ENCODE measurements at places on chromosomes 3 and 15. TPM values are rescaled to one million over a fixed set of nuclear protein-coding genes. Genes with fewer than 3 reads are reported as not detected.

KLF13 gene
- 231 TPM for total RNA-seq

IMPG2 gene
- 0.24 TPM for total RNA-seq

- H3K4me1 ChIP-seq = no peaks in the 10 kb centered on the region
- H3K4me3 ChIP-seq = no peak overlapping the region
- no peaks in the 10 kb centered on the region for H3K36me3 ChIP-seq
- H3K27me3 ChIP-seq = no peaks in the 10 kb centered on the region
- no peak overlapping the region for H3K27ac ChIP-seq
- DNase-seq = no peak
Measured at GRCh38 chr3:165817160-165817709, 20.0 kb downstream of the BCHE start.

- no peak overlapping the region for H3K27ac ChIP-seq
- H3K27me3 ChIP-seq = no peaks in the 10 kb centered on the region
- H3K4me3 ChIP-seq = no peak overlapping the region
- no peaks in the 10 kb centered on the region for H3K36me3 ChIP-seq
- DNase-seq = no peak
Measured at GRCh38 chr3:58035524-58036255, 27.5 kb downstream of the FLNB start.

NEDD4 gene
- total RNA-seq = 16.2 TPM

ATP13A5 gene
- 8.9 TPM for total RNA-seq

- no peak for DNase-seq
- no peaks in the 10 kb centered on the region for H3K27me3 ChIP-seq
- peaks cover 71% of the 10 kb centered on the region for H3K4me1 ChIP-seq
- peak overlapping the region; percentile 90 for H3K27ac ChIP-seq
- H3K36me3 ChIP-seq = no peaks in the 10 kb centered on the region
Measured at GRCh38 chr3:42544492-42545283, 37.1 kb downstream of the SEC22C start.

DNA sequence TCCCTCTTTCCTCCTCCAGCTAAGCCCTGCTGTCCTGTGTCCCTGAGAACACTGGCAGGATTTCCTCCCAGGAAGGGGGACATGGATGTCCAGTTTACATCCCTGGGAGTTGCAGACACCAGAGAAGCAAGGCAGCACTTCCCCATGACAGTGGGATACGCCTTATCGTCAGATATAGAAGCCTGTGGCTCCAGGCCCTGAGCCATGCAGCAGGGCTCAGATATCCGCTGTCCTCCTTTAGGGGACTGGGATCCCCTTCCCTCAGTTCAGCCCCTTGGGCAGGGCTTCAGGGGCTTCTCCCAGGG is 16.4 kb downstream of the CORO2B start:
- no peak for DNase-seq
- no peaks in the 10 kb centered on the region for H3K36me3 ChIP-seq
- H3K4me3 ChIP-seq = no peak overlapping the region
- peak overlapping the region; percentile 64 for H3K27ac ChIP-seq

DNA sequence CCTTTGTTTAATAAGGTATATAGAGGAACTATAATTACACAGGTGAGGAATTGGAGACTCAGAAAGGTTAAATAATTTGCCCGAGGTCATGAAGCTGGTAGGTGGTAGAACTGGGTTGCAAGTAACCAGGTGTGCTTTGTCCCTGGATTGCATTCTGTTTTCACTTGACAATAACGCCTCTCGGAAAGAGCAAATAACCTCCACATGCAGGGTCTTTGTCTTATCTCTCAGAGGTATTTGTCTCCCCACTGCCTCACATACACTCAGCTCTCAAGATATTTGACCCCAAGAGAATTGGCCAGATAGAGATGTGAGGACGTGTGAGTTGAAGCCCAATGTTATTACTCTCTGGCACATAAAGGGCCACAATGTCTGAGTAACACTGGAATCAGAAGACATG is 320.9 kb upstream of the ONECUT1 start:
- H3K27me3 ChIP-seq = no peaks in the 10 kb centered on the region
- no peak overlapping the region for H3K4me3 ChIP-seq
- H3K36me3 ChIP-seq = no peaks in the 10 kb centered on the region
- H3K4me1 ChIP-seq = no peaks in the 10 kb centered on the region
- no peak overlapping the region for H3K27ac ChIP-seq

TAMM41 gene
- total RNA-seq = 38.8 TPM

CLDN18 gene
- 673 TPM for total RNA-seq

PRTG gene
- total RNA-seq = 15.7 TPM

GRCh38 chr3:140610544-140610943 is 67.3 kb upstream of the TRIM42 start:
- no peak overlapping the region for H3K4me3 ChIP-seq
- no peak overlapping the region for H3K27ac ChIP-seq
- DNase-seq = no peak
- no peaks in the 10 kb centered on the region for H3K4me1 ChIP-seq

ERC2 gene
- 1.2 TPM for total RNA-seq

DNA sequence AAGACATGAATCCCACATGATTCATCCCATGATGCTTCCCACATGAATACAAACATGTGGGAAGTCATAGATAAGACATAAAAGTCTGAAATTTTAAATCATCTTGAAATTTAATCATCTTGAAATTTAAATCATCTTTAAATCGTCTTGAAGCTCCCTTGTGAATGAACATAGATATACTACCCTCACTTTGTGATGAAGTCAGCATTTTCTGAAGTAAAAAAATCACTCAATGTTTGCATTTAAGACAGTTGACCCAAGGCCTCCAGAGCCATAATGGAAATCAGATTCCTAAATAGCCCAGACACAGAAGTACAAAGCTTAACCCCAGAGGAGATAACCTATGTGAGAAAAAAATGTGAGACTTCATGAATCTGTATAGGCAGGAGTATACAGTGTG is 279.4 kb downstream of the ZBBX start:
- no peak overlapping the region for H3K27ac ChIP-seq
- H3K4me1 ChIP-seq = no peaks in the 10 kb centered on the region
- DNase-seq = no peak
- no peak overlapping the region for H3K4me3 ChIP-seq
- no peaks in the 10 kb centered on the region for H3K27me3 ChIP-seq

- no peaks in the 10 kb centered on the region for H3K27me3 ChIP-seq
- H3K4me3 ChIP-seq = no peak overlapping the region
- no peak overlapping the region for H3K27ac ChIP-seq
- H3K36me3 ChIP-seq = no peaks in the 10 kb centered on the region
Measured at GRCh38 chr3:192188218-192188835, 539.0 kb downstream of the FGF12 start.

GRCh38 chr3:25169151-25169550 is 258.9 kb upstream of the RARB start:
- no peak overlapping the region for H3K4me3 ChIP-seq
- DNase-seq = no peak
- no peaks in the 10 kb centered on the region for H3K4me1 ChIP-seq
- no peaks in the 10 kb centered on the region for H3K36me3 ChIP-seq
- H3K27ac ChIP-seq = no peak overlapping the region

DNA sequence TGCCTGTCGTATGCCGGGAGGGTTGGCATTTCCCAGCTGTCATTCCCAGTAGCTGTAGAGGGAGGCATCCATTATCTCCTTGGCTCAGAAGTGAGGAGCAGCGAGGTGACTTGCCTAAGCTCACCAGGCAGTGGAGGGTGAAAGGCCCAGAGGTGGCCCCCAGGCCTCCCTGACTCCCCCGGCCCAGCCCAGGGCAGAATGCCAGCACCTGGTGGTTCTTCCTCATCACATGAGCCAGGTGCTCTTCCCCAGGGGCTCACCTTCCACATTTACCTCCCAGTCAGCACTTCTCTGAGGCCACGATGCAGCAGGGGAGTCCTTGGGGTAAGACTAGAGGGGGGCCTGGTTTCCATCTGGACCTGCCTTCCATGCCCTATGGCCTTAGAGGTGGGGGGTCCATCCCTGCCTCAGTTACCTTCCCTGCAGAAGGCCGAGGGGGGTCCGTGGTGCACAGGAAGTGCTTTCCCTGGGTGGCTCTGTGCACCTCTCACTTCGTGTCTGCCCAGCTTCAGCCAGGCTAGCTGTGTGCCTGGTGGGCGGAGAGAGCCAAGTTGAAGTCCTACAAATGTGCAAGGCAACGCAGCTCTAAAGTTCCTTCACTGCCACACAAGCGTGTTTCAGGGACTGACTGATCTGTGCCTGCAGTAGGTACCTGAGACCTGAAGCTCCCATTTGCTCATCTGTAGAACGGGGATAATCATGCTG is 70.3 kb upstream of the PLXNA1 start:
- H3K36me3 ChIP-seq = no peaks in the 10 kb centered on the region
- no peak for DNase-seq
- peaks cover 22% of the 10 kb centered on the region for H3K4me1 ChIP-seq

SERINC4 gene
- not detected for total RNA-seq

GRCh38 chr3:11379238-11379823 is 107.1 kb downstream of the ATG7 start:
- H3K4me1 ChIP-seq = peaks cover 12% of the 10 kb centered on the region
- peak overlapping the region; percentile 31 for H3K27ac ChIP-seq
- no peaks in the 10 kb centered on the region for H3K27me3 ChIP-seq
- H3K4me3 ChIP-seq = no peak overlapping the region

GRCh38 chr3:128863560-128863959 is 15.9 kb upstream of the ACAD9 start:
- H3K27ac ChIP-seq = no peak overlapping the region
- no peak overlapping the region for H3K4me3 ChIP-seq
- H3K27me3 ChIP-seq = no peaks in the 10 kb centered on the region
- no peaks in the 10 kb centered on the region for H3K36me3 ChIP-seq
- H3K4me1 ChIP-seq = peaks cover 9% of the 10 kb centered on the region

DNA sequence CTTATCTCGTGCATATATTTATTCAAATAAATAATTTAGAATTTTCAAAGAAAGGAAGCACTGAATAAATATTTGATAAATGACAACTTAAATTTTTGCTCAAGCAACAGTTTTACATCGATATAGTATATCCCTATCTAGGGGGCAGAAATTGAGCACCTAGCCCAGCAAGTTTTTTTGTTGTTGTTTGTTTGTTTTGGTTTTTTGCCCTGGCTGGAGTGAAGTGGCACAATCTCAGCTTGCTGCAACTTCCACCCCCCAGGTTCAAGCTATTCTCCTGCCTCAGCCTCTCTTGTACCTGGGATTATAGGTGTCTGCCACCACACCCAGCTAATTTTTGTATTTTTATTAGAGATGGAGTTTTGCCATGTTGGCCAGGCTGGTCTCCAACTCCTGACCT is 42.4 kb downstream of the OIP5 start:
- H3K27me3 ChIP-seq = no peaks in the 10 kb centered on the region
- no peak overlapping the region for H3K27ac ChIP-seq
- no peak overlapping the region for H3K4me3 ChIP-seq
- no peak for DNase-seq
- H3K4me1 ChIP-seq = peaks cover 33% of the 10 kb centered on the region

DNA sequence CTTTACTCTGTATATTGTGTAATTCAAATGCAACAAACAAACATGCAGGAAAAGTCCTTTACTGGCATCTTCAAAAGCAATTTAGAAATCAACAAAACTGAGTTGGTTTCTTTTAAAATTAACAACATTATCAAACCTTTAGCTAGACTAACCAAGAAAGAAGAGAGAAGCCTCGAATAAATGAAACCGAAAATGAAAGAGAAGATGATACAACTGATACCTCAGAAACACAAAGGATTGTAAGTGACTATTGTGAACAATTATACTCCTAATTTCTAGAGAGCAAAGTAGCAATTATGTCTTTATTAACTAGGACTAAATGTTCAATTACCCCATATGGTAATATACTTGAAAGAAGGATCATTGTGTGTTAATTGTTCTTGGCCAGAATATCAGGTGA is 49.2 kb upstream of the P3H2 start:
- no peaks in the 10 kb centered on the region for H3K4me1 ChIP-seq
- H3K27me3 ChIP-seq = no peaks in the 10 kb centered on the region
- no peak for DNase-seq
- H3K4me3 ChIP-seq = no peak overlapping the region
- no peak overlapping the region for H3K27ac ChIP-seq

COL6A5 gene
- 4.0 TPM for total RNA-seq

GRCh38 chr15:65094294-65094995 is 17.9 kb downstream of the KBTBD13 start:
- peaks cover 8% of the 10 kb centered on the region for H3K36me3 ChIP-seq
- no peaks in the 10 kb centered on the region for H3K27me3 ChIP-seq
- no peak for DNase-seq
- H3K4me1 ChIP-seq = peaks cover 3% of the 10 kb centered on the region
- H3K27ac ChIP-seq = no peak overlapping the region

DNA sequence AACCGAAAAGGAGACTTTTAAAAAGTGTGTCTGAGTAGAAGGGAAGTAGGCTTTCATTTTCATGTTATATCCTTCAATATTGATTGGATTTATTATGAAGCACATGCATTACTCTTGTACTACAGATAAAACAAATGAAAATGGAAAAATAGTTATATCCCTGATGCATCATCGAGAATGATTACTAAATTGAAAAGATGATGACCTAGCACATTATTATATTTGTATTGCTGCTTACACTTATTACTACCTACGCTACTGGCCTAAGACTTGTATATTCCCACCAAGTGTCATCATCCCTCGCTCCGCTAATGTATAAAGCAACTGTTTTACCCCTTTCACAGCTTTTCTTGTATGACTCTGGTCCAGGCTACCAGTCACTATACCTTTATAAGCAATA is 922.4 kb downstream of the DIPK2A start:
- H3K27ac ChIP-seq = no peak overlapping the region
- H3K4me1 ChIP-seq = no peaks in the 10 kb centered on the region
- no peak overlapping the region for H3K4me3 ChIP-seq
- H3K36me3 ChIP-seq = no peaks in the 10 kb centered on the region

DNA sequence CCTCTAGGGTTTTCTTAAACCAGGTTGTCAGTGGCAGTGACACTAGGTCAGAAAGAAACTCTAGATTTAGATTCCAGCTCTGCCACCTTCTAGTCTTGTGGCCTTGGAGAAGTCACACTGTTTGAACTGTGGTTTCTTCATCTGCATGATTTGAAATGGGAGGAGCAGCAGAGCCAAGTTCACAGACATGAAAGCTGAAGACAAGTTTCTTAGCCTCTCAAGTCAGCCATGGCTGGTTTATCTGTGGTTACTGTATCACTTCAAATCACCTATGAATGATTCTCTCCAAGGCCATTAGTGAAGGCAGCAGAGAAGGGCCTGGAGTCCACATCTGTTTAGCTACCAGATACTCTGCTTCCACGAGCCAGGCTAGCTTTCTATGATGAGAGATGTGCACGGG is 15.6 kb downstream of the CLEC3B start:
- no peaks in the 10 kb centered on the region for H3K27me3 ChIP-seq
- H3K4me1 ChIP-seq = peaks cover 9% of the 10 kb centered on the region
- H3K27ac ChIP-seq = no peak overlapping the region
- H3K4me3 ChIP-seq = no peak overlapping the region
- DNase-seq = no peak
- H3K36me3 ChIP-seq = no peaks in the 10 kb centered on the region

- no peaks in the 10 kb centered on the region for H3K27me3 ChIP-seq
- no peak for DNase-seq
- H3K4me1 ChIP-seq = no peaks in the 10 kb centered on the region
- H3K36me3 ChIP-seq = no peaks in the 10 kb centered on the region
- no peak overlapping the region for H3K4me3 ChIP-seq
- no peak overlapping the region for H3K27ac ChIP-seq
Measured at GRCh38 chr15:68980786-68981185, 33.7 kb upstream of the NOX5 start.

CFAP92 gene
- 18.9 TPM for total RNA-seq

CADPS gene
- not detected for total RNA-seq

Measured in upper lobe of left lung (tissue), 6 donors.